CD4-positive, alpha-beta T cell treated with Interleukin-15 for 4 hours (primary cell): ENCODE measurements at places on chromosomes 7 and 10.

- no peak for DNase-seq
Measured at GRCh38 chr10:95287281-95287680, 3.5 kb downstream of the PDLIM1 start.

- peak; percentile 43 for DNase-seq
Measured at GRCh38 chr10:102633287-102633686, 11.0 kb upstream of the TRIM8 start.

DNA sequence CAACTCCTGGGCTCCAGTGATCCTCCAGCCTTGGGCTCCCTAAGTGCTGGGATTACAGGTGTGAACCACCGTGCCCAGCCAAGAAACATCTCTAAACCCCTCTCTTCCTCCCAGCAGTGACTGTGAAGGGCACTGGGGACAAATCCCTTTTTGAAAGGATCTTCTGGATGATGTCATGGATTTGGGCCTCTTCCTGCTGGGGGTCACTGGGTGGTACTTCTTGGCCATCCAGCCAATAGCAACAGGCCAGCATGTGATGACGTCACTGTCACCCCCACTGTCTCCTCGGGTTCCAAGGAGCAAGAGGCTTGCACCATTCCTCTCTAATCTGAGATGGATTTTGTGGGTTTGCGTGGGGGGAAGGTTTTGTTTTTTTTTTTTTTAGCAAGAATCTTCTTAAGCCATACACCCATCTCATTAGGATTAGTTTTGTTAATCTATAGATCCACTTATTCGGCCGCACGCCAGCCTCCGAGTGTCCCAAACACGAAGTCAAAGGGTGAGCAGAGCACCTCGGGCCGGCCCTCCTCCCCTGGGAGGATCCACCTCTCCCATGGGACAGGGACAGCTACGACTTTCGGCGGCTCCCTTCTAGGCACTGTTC, 29.4 kb upstream of the TNRC18 start:
- DNase-seq = no peak

GRCh38 chr10:19245889-19246752, 197.5 kb downstream of the MALRD1 start:
- DNase-seq = no peak

DNA sequence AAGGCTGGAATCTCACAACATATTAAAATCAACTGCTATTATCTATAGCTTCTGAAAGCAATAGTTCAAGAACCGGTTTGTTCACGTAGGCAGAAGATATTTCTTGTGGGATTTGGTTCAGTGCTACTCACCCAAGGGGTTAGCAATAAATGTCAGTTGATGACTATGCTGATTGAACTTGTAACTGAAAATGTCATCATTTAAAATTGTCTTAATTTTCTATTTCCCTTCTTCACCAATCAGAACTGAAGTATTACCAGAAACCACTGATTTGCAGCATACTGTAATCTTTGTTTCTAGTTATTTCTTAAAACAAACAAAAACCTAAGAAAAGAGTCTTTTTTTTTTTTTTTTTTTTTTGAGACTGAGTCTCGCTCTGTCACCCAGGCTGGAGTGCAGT, 46.1 kb downstream of the CPEB3 start:
- no peak for DNase-seq

DNA sequence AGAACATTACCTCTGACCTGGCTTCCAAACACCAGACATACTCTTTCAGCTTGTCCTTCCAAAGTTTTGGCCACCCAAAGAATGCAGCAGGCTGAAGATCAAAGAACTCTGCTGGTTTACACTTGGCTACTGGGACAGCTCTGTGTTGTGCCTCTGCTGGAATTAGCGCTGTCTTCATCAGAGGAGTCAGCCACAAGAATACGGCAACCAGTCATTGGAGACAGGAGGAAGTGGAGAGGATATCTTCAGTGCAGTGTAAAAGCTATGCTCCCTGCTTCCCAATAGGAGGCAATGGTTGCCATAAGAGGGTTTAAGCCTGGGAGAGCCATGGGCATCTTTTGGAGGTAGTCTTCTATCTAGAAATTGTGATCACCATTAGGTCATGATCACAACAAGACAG, 126.7 kb upstream of the WNT16 start:
- no peak for DNase-seq

DNA sequence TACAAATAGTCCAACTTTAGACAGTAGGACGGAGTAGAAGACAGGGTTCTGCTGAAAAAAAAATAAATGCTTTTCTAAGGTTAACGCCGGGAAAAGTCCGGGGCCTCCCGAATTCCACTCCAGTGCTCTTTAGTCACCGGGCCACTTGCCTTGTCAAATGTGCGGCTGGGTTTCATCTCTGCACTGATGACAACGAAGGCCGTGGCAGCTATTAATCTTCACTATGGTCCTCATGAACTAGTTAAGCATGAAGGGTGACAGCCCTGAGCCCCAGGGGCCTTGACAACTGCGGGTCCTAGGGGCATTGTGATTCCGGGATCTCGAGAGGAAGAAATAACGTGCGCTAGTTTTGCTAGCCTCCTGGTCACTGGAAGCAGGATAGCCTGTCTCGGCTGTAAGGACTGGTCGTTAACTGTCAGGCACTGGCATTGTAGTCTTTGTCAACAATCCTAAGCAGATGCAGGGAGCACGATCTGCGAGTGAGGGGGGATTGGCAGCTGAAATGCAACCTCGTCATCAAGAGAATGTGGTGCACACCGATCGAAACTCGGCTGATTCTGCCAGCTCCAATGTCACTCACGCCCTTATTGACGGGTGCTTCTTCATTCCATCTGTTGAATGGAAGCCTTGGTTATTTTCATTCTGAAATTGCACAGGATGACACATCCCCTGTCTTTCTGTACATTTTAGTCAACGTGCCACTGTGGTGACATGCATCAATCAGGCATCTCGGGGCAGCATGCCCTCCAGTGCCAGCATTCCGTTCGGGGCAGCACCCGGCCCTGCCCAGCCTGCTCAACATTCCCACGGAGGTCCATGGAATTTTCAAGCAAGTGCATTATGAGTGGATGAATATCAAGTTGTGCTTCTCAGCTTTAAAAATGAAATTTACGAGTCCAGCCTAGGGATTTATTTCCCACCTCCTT, 51.6 kb upstream of the MGMT start:
- DNase-seq = no peak

GRCh38 chr7:1668396-1669063, 1.5 kb upstream of the ELFN1 start:
- DNase-seq = no peak

- DNase-seq = no peak
Measured at GRCh38 chr10:111890046-111890445, 293.5 kb downstream of the GPAM start.

- DNase-seq = no peak
Measured at GRCh38 chr10:28754930-28755718, 77.8 kb downstream of the BAMBI start.
